ENCODE measurements at places on chromosomes 5 and 9.

DNA sequence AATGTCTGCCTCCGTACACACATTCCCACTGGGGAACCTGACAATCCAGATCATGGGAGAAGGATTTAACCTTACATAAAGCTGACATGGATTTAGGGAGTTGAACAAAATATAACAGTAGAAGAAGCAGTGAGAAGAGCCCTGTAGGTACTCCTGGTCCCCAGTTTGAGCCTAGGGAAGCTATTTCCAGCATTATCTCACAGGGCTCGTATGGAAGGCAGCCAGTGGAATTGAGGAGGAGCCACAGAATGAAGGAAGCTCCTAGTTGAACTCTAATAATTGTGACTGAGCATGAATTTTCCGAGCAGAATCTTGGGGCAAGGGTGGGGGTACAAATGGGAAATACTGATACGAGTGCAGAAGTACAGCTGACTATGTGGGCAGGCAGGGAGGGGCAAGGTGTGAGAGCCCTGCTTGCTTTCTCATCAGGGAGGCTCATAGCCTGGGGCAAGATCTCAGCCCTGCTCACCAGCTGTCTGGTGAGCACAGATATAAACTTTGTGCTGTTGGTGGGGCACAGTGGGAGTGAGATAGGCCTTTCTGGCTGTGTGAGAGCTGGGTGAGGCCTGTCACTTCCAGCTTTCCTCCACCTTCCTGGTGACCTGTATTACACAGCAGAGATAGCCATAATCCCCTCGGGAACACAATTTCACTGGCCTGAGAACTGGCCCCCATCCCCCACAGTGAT lies 290.7 kb upstream of the IL12B start:
- DNase-seq, result no peak

- DNase-seq, result no peak
Observed at GRCh38 chr5:83227611-83228010, 150.3 kb downstream of the XRCC4 start.

DNA sequence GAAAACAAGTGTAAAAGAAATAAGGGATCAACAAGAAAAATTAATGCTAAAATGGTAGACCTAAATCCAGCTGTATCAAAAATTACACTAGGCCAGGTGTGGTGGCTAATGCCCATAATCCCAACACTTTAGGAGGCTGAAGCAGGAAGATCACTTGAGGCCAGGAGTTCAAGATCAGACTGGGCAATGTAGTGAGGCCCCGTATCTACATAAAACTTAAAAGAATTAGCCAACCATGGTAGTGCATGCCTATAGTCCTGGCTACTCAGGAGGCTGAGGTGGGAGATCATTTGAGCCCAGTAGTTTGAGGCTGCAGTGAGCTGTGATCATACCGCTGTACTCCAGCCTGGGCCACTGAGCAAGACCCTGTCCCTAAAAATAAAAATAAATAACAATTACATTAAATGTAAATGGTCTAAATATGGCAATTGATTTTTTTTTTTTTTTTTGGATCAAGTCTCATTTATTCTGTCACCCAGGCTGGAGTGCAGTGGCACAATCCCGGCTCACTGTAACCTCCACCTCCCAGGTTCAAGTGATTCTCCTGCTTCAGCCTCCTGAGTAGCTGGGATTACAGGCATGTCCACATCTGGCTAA lies 4.2 kb upstream of the FAM151B start:
- DNase-seq, result no peak

DNA sequence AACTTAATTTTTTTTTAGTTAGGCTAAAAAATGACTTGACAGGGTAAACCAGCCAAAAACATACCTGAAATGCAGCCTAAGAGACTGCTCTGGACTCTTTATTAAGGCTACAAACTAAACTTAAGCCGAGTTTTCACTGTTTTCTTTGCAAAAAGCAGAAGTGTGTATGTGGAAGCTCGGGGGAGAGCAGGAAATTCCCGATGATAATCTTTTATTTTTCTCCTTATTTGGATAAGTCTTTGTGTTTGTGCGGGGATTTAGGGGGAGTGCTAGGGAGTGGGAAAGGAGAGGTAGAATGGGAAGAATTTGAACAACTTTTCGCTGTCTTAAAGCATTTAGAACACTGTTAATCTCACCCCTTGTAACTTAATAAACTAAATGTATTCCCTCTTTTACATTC lies 30.7 kb upstream of the GPR21 start:
- no peak for DNase-seq

DNA sequence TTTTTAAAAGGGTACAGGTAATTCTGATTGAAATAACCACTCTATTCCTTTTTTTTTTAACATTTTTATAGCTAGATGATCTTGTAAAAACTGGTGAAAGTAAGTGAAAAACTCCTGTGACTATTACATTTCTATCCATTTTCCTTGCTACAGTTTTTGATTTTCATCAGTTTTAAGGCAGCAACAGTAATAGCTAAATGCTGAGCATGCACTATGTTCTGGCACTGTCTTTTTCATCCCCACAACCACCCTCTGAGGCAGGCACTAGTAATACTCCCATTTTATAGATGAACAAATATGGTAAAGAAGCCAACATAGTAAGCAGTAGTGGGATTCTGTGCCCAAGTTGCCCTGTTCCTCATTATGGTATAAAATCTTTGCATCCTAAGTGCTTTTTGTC lies 113.0 kb upstream of the IL7R start:
- no peak for DNase-seq

DNA sequence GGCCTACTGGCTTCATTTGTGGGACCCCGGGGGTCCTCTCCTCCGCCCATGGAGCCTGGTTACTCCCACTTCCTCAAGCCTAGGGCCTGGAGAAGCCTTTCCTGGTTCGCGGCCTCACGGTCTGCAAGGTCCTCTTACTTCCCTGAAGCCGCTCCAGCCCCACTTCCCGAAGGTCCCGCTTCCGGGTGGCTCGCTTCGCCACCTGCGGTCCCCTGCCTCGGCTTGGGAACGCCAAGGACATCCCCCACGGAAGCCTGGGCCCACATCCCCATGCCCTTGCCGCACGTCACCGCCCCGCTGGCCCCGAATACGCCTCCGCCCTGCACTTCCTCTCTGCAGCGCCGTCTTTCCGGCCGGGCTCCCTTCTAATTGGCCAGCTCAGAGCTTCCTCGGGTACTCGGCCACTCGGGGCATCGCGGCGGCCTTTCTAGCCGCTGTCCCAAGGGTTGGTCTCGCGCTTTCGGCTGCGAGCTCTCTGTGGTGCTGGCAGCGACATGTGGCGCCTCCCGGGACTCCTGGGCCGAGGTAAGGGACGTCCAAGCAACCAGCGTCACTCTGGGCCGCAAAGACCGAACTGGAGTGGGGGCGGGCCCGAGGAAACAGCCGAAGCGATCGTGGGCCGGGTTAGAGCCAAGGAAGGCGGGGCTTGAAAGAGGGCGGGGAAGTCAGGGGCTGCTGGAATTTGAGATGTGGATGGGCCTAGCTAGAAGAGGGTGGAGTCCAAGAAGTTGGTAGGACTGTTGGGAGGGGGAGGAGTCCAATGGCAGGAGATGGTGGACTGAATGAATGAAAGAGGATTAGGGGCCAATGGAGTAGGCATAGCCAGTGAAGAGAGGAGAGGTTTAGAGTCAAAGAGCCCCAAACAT lies at the start of gene DELE1:
DELE1 (plus strand) TSS at position 424 of the 866 bp plus-strand sequence; CDS start at position 495, 71 bp downstream.
- DNase-seq, result peak; percentile 99

DNA sequence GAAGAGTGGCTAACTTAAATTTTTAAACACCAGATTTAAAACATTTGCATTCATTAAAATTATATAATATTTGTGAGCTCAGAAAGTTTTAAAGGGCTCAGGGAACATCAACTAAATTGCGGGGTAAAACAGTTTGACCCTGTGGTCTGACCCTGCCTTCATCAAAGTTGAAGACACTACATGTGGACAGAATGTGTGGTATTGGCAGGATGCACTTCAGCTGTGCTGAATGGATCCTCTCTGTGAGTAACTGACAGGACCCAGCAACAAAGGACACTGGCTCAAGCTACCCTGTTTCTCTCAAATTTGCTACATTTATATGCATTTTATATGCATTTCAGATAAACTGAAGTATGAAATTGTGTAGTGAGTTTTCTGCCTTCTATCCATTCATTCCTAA lies 288.5 kb downstream of the ZNF608 start:
- no peak for DNase-seq

GRCh38 chr5:90957906-90958305 lies 399.3 kb downstream of the ADGRV1 start:
- no peak for DNase-seq

- no peak for DNase-seq
Observed at GRCh38 chr5:80834710-80835109, 125.5 kb upstream of the RASGRF2 start.

DNA sequence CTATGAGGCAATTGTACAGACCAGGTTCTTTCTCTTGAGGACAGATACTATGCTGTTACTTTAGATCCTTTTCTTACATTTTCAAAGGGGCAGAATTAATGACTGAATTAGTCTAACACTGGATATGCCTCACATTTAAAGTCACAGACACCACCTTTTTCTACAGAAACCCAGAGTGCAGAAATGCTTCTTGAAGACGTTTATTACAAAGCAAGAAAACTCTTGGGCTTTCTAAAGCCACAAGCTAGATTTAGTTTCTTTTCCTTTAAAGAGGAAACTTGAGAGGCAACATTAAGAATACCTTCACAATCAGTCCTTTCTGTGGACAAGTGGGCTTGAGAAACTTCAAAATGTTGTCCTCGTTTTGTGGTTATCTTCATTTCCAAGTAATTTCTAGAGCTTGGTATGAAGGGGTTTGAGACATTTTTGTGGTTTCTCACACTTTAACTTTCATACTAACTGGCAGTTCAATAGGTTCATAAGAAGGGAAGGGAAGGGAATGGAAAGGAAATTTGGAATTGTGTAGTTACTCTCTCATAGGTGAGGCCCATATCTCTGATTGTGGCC lies 527.4 kb downstream of the RASEF start:
- DNase-seq, result no peak

- DNase-seq, result no peak
Observed at GRCh38 chr9:72193478-72193881, 44.2 kb downstream of the GDA start.

DNA sequence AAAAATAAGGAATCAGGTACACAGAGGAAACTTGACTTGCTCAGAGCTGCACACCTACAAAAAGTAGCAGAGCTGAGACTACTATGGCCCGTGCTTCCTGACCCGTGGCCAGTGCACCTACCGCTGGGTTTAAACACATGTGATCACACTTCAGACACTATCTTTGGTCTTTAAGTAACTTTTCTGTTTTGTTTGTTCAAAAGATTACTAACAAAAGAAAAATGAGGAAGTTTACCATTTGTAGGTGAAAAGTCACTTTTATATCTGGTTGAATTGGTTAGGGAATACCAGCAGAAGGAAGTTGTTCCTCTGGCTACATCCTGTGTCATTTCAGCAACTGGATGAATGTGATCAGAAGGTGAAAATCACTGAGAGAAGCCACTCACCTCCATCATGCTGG lies 6.5 kb upstream of the SYK start:
- no peak for DNase-seq

DNA sequence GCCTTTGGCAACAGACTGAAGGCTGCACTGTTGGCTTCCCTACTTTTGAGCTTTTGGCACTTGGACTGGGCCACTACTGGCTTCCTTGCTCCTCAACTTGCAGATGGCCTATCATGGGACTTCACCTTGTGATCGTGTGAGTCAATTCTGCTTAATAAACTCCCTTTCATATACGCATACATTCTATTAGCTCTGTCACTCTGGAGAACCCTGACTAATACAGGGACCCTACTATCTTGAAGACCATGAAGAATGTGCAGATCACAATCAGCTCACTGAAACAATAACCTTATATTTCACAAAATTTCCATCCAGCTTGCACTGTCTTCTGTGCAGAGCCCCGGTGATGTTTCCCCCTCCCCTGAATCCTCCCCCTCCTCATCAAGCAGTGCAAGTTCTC lies 39.8 kb downstream of the TMEM215 start:
- DNase-seq, result no peak

- DNase-seq, result no peak
Observed at GRCh38 chr9:89185980-89186379, 7.4 kb upstream of the SHC3 start.

DNA sequence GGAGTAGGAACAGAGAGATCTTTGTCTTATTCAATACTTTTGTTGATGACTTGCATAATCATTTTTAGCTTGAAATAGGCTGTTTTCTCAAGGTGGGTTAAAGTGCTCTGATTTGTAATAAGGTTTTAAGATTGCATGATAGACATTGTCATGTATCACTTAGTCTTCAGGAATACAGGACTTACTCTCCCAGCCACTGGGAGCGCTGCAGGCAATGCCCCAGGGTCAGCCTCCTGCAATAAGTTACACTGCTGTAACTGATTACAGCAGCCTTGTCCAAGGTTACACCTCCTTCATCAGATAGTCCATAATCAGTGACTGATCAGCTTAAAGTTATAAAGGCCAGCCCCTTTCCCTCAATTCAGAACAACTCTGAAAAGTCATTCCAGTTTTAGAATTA lies 218.6 kb downstream of the ESM1 start:
- DNase-seq, result no peak
